ENCODE measurements at places on chromosomes 12 and 14.

DNA sequence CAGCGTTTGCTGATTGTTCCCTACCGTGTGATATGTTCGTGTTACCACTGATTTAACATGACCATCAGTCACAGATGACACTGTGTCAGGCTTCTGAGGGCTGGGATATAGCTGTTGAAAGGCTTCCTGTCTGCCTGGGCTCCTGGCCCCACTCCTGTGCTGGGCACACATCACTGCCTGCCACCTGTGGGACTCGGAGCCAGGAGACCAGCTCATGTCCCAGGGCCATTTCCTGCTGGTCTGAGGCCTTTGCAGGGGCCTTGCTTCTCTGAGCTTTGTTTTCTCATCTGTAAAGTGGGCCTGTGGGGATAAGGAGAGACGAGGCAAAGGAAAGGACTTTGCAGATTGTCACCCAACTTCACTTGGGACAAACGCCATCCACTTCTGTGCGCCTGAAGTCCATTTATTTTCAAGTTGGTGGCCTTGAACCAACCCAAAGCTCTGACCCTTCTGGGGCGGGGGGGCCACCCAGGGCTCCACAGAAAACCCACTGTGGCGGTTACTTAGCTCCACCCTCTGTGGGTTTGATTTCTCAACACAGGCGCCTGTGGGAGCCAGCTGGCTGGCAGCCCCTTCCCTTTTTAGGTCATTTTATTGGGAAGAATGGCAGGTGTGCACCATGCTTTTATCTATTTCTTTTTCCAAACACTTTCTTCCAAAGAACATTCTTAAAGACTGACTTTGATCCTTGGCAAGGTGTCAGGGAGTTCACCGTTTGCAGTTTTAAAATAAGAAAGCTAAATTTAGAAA lies 54.1 kb downstream of the BEGAIN start:
- no peak for DNase-seq

DNA sequence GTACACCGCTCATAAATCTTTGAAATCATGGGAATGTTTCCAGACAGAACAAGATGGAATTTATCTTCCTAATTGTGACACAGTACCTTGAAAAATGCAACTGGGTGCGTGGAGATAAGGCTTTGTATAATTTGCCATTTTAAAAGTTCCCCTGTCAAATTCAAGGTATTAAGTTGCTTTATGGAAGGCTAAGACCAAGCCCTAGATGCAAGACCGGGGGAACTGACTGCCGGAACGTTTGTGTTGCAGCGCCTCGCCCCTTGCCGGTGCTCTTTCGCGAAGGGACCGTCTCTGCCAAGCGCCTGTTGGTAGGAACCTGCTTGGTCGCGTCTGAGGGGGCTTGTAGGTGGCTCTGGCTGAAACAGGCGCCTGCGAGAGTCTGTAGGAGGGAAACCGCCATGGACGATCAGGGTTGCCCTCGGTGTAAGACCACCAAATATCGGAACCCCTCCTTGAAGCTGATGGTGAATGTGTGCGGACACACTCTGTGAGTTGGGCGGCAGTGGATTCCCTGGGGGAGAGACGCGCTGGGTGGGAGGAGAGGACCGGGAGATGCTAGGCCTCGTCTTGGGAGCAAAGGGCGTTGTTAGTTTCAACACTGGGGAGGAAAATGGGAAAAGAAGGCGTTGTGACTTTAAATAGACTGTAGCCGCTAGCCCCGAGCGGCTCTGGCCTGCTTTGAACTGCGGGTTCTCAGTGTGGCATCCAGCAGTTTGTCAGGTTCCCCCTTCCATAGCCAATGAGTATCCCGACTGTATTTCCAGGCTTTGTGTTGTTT lies at the start of gene MNAT1:
TSS of gene MNAT1 (plus strand) at position 297 of the 778 bp plus-strand sequence. CDS start at position 399, 102 bp downstream.
- peak; percentile 93 for DNase-seq

- peak; percentile 72 for DNase-seq
These were observed 47.8 kb downstream of the CCDC88C start for GRCh38 chr14:91369628-91370445.

DNA sequence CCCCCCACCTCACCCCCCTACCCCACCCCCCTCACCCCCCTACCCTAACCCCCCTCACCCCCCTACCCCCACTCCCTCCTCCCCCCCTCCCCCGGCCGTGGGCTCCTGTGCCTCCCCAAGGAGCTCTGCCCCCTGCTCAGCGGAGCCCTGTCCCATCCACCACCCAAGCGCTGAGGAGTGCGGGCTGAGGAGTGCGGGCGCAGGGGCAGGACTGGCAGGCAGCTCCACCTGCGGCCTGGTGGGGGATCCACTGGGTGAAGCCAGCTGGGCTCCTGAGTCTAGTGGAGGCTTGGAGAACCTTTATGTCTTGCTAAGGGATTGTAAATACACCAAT lies 2.3 kb upstream of the JPH4 start:
- no peak for DNase-seq

DNA sequence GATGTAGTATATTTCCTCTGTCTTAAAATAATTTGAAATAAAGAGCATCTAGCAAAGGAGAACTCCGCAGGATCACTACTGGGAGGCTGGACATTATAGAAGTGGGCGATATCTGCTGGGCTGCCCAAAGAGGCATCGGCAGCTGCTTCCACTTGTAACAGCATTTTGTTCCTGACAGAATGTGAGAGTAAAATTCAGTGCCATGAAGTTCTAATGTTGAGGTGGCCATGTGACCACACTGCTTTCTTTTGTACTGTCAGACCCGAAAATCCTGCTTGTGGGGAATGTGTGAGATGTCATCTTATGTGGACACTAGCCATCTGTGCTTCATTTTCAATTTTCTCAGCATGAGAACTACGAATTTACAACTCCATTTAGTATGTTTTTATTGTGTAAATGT lies 151.9 kb downstream of the ACSS3 start:
- no peak for DNase-seq

GRCh38 chr14:102771144-102771543 lies 6.1 kb upstream of the TRAF3 start:
- no peak for DNase-seq

GRCh38 chr12:126960709-126961108 lies 1306.3 kb upstream of the TMEM132C start:
- no peak for DNase-seq

GRCh38 chr14:56313789-56314188 lies 195.6 kb downstream of the PELI2 start:
- DNase-seq = no peak

GRCh38 chr14:64035143-64035542 lies 182.3 kb downstream of the SYNE2 start:
- no peak for DNase-seq

DNA sequence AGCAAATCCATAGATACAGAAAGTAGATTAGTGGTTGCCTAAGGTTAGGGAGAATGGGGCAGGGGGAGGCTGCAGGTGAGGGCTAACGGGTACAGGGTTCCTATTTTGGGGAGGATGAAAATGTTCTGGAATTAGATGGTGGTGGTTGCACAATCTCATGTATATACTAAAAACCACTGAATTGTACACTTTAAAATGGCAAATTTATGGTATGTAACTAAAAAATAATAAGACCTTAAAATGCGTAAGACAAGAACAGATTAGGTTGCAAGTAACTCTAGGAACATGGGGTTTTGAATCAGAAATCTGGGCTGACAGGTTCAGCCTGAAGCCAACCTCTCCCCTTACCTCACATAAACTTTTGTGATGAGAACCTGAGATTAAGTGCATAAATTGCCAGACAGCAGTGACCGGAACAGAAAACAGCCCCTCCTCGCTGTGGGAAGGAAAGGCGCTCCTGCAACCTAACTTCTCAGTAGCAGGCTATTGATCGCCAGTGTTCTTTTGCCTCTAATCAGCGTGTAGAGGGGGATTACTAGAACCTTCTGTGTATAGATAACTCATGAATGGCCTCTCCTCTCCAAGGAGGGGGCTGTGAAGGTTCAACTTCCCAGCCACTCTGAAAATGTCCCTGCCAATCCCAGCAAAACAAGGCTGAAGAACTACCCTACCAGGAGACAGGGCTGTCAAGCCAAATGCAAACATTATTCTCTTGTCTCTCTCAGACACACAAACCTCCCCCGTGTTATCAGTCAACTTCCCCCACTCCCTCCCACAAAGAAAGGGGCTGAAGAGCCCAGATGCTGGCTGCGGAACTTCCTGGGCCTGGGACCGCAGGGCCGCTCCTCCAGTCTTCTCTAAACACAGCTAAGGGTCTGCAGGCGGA lies 1.9 kb downstream of the SSH1 start:
- DNase-seq = peak; percentile 19

DNA sequence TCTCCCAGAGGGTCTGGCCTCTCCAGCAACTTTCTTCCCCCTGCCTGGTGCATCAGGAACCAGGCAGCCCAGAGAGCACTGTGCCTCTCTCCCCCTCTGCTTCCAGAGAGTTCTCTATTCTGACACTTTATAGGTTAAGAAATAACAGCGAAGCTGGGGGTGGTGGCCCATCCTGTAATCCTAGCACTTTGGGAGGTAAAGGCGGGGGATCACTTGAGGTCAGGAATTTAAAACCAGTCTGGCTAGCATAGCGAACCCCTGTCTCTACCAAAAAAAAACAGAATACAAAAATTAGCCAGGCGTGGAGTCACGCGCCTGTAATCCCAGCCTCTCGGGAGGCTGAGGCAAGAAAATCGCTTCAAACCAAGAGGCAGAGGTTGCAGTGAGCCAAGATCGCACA lies 58.3 kb downstream of the ESRRB start:
- DNase-seq = no peak

DNA sequence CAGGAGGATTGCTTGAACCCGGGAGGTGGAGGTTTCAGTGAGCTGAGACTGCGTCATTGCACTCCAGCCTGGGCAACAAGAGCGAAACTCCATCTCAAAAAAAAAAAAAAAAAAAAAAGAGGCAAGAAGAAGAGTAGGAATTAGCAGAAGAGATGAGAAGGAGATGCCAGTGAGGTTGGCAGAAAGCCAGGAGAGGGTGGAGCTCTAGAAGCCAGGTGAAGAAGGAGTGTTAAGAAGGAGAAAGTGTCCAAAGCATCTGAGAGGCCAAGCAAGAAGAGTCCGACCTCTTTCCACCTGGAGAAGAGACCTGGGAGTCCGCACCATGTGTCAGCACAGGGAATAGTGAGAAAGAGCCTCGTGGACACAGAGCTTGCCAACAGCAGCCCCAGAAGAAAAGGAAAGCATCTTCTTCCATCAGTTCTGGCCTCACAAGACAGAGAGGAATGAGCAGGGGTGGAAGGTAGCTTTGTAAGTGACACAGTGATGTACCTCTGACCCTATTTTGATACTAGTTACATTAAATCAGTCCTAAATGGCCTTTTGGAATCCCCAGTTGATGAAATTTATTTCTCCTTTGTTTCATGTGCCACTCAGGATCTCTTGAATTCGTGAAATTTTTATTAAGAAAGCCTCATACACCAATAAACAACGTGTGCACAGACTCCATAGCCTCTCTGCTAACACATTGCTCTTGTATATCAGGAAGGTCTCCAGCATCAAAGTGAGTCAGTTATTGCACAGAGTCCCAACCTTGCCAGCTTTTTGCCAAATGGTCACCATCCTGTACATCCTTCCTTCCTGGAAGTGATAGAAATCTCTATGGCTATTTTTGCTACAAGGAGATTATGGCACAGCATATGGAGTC lies 70.6 kb downstream of the SAMD4A start:
- no peak for DNase-seq

GRCh38 chr14:95391331-95391730 lies 71.6 kb upstream of the CLMN start:
- no peak for DNase-seq

DNA sequence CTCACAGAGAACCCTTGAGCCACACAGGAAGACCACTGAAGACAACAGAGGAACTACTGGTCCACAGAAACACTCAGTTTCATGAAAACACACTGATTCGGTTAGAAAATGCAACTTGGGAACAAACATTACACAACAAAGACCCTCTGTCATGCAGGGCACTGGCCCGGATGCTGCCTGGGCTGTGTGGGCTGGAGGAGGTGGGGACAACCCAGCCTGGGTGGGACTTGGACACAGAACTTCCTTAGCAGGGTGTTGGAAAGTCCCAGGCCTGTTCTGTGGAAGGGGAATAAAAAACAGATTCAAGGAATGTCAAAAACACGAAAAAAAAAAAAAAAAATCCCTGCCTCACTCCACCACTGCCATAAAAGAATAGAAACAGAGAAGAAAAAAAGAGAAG lies 181.0 kb downstream of the MON2 start:
- no peak for DNase-seq

GRCh38 chr14:24837280-24838046 lies 203.5 kb upstream of the GZMB start:
- DNase-seq = no peak

GRCh38 chr12:47549258-47549657 lies 156.6 kb downstream of the RPAP3 start:
- no peak for DNase-seq

DNA sequence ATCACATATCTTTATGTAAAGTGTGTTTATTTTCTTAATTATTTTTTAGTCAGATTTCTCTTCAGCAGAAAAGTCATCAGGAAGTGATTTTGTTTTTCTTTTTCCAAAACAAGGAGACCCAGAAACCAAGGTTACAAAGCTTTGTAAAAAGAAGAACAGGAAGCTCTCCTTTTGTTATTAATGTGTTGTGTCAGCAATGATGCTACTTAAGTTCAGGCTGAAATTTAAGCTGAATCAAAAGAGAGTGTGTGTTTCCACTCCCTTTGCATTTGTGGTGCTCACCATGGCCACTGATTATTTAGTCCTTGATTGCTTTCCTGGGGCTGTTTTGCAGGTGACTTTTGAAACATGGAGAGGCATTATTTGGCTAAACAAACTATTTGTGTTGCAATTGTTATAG lies 155.3 kb upstream of the ATP2B1 start:
- DNase-seq = peak; percentile 63

DNA sequence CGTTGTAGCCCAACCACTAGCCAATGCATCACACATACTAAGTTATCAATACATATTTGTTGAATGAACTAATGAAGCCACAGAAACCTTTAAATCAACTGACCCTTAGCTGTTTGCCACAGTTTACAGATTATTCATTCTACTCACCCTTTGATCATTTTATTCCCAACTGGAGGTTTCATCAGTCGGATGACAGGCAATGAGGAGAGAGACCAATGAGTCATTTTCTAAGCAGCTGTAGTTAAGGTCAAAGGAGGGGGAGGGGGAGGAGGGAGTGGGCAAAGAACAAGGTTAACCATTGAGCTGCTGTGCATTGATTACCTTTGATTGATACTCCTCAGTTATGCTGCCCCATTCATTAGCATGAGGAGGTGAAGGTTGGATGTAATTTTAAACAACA lies 469.5 kb downstream of the VRK1 start:
- no peak for DNase-seq

DNA sequence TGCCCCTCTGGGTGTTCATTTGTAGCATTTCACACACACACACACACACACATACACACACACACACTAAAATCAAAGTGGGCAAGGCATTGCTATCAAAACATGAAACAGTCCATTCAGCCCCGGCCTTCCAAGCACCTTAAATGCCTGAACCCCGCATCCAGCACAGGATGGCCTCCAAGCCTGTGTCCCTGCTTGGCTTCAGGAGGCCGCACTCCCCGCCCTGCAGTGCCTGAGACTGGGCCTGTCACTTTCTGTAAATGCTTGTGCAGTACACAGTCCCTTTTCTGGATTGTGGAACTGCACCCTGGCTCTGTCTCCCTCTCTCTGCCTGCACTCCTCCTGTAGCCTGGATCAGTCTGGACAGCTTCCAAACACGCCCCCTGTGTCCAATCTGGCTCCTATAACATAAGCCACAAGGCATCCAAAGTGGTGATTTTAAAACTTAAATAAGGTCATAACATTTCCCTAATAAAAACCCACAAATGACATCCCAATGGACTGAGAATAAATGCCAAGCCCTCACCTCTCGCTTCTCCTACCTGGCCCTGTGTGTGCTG lies 972.2 kb upstream of the TMEM132C start:
- DNase-seq = no peak

- peak; percentile 81 for DNase-seq
These were observed at the start of gene CLEC2B for GRCh38 chr12:9869307-9870161. CLEC2B (minus strand) TSS chr12:9869354.

GRCh38 chr14:34164162-34164864 lies 213.4 kb upstream of the EGLN3 start:
- DNase-seq = no peak

GRCh38 chr14:91681893-91682563 lies 49.9 kb downstream of the CATSPERB start:
- no peak for DNase-seq

Data from dermis blood vessel endothelial cell (primary cell).